ENCODE measurements at places on chromosomes 12 and 14. TPM values are rescaled to one million over a fixed set of nuclear protein-coding genes. Genes with fewer than 3 reads are reported as not detected.

GRCh38 chr12:124450376-124450750 lies 117.0 kb downstream of the NCOR2 start:
- no peak for DNase-seq

DNA sequence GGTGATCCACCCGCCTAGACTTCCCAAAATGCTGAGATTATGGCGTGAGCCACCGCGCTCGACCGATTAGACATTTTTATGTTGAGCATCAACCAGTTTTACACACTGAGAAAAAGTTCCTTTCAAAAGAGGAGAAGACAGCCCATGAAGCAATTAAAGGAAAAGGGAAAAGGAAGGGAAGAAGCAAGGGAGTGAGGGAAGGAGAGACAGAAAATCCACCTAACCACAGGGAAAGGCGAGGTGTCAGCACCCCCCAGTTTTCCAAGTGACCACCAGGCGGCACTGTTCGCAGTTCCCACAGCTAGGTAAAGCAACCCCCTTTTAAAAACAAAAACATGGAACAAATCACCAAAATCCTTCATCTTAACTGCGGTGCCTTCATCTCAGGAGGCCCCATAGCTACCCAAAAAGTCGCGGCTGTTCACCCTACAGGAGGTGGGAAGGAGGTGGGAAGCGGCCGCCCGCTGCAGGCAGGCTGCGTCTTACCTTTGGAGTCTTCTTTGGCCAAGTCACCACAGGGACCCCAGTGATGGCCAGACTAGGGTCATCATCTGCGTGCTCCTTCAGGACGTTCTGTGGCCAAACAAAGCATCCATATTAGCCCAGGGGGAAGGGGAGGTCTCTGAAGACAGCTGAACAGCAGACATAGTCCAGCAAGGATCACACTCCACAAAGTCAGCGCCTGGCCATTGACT lies 86.6 kb downstream of the KDM2B start:
- peak; percentile 72 for DNase-seq

- DNase-seq: no peak
These were observed 12.8 kb downstream of the VCPKMT start for GRCh38 chr14:50103558-50103957.

GRCh38 chr12:114658002-114658441 lies 26.0 kb downstream of the TBX3 start:
- no peak for DNase-seq

TMCC3 gene
- 0.11 TPM for total RNA-seq

KRT4 gene
- total RNA-seq: 0.16 TPM

DNA sequence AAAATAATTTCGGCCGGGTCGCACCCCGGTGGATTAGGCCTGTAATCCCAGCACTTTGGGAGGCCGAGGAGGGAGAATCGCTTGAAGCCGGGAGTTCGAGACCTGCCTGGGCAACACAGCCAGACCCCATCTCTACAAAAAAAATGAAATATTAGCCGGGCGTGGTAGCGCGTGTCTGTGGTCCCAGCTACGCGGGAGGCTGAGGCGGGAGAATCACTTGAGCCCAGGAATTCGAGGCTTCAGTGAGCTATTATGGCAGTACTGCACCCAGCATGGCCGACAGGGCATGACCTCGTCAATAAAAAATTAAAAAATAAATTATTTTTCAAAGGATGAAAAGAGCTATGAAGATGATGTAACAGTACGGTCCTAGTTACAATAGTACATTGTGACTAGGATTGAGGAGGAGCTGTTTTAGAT lies 523 bp downstream of the GTF2H3 start:
- DNase-seq: no peak

HOXC12 gene
- not detected for total RNA-seq

DNA sequence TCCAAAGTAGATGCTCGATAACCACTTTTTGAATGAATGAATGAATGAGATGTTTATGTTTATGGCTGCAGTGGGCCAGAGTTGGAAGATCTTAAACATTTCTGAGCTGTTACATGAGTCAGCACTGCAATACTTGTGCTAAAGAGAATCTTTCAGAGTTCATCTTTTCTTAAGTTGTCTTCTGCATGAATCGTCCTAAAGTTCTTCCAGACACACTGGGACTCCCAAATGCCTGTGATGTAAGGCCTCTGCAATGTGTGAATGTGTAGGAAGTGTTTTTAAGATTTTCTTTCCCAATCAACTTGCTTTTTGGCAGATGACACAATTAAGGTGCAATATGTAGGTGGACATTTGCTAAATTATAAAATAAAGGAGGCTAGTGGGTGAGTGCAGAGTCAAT lies 50.3 kb upstream of the TRIM9 start:
- no peak for DNase-seq

DNA sequence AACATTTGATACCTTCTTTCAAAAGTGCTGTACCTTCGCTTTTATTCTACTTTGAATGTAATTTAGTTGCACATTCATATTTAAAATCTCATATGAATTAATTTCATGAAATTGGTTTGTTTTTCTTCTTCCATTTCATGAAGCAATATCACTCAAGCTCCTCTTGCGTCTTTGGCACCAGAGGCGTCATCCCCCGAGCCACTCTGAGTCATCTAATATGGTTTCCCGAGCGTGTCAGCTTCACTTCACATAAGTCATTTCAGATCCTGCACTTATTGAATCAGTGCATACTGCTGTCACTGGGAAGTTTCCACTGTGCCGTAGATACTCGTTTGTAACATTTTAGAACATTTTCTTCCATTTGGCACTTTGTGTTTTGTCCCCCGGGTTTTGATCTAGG lies 105.6 kb downstream of the SLC25A47 start:
- DNase-seq: no peak

RASSF8 gene
- total RNA-seq: not detected

DNA sequence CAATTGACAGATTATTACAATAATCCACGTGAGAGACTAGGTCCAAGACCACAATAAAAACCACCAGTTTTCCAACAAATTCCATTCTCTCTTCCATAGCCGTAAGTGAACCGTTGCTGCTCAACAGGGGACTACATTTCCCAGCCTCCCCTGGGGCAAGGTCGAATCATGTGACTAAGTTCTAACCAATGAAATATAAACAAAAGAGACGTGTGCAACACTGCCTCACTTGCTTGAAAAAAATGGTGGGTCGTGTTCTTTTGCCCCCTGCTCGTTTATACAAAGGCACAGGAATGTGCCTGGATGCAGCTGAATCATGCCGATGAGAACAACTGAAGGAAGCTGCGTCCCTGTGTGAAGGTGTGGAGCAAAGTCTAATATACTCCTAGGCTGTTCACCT lies 51.1 kb downstream of the HSPB8 start:
- peak; percentile 8 for DNase-seq

DNA sequence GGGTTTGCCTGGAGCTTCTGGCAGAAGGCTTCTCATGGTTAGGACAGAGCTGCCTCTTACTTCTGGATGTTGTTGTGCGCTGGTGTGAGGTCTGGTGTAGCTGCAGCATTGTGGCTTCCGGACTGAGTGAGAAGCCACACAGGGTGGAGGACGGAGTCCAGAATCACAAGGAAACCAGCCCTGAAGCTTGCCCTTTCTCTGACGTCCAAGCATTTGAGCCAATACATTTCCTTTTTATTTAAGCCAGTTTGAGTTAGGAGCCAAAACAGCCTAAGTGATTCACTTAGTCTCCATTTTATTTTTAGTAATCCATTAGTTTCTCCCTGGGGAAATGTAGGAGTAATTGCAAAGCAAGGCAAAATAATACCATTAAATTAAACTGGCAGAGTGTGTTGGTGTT lies 402.4 kb upstream of the RGS6 start:
- DNase-seq: no peak

TGM1 gene
- 3.1 TPM for total RNA-seq

- no peak for DNase-seq
These were observed 12.3 kb downstream of the GTF2A1 start for GRCh38 chr14:81208489-81208888.

P2RX2 gene
- not detected for total RNA-seq

PDE3A gene
- total RNA-seq: not detected

- no peak for DNase-seq
These were observed 7.9 kb downstream of the MBD6 start for GRCh38 chr12:57530396-57531142.

- DNase-seq: no peak
These were observed 841.7 kb downstream of the DIO2 start for GRCh38 chr14:79369359-79370332.

DNA sequence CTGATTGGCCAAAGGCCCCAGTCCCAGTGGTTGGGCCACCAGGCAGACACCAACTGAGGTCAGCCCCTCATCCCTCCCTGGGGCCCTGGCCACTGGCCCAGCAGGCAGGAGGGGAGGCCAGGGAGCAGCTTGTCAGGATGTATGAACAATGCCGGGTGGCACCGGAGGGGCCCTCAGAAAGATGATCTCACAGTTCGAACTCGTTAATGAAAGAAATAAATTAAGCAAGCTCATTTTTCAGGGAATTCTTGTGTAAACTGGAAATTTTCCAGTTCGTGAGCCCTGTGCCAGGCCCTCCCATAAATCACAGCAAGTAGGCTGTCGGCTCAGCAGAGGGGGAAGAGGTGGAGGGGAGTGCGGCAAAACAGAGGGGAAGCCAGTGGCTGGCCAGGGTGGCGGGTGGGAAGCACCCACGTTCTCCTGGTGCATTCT lies 177.0 kb upstream of the VASH1 start:
- no peak for DNase-seq

GRCh38 chr12:34290381-34290995 lies 268.2 kb downstream of the ALG10 start:
- DNase-seq: no peak

- DNase-seq: no peak
These were observed 15.0 kb upstream of the TMEM30B start for GRCh38 chr14:61296151-61296550.

DNA sequence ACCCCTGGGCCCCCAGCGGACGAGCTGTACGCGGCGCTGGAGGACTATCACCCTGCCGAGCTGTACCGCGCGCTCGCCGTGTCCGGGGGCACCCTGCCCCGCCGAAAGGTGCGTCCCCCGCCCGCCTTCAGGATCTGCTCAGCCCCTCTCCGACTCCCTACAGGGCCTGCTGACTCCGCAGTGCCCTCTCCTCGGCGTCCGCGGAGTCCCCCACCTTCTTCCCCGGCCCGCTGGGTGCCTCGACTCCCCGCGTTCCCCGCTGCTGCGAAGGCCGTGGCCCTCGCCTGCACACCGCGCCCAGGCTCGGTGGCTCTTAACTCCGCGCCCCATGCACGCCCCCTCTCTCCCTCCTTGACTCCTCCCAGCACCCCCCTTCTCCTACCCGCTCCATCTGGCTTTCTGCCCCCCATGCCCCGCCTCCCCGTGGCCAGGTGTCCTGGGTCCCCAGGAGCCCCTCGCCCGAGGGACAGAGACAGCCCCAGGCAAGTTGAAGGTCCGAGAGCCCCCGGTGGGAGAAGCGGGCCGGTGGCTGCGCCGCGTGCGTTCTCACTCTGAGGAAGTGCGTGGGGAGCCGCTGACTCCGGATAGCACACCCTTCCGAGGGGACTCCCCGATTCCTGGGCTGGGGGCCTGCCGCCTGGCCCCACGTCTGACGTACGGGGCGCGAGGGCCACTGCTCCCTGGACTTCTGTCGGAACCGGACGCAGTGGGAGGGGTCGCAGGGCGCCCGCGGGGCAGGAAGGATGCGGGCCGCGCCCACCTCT lies 594 bp downstream of the TAMALIN start:
- DNase-seq: peak; percentile 65

GRCh38 chr12:68036642-68037041 lies 47.4 kb downstream of the IFNG-AS1 start:
- peak; percentile 37 for DNase-seq

DNA sequence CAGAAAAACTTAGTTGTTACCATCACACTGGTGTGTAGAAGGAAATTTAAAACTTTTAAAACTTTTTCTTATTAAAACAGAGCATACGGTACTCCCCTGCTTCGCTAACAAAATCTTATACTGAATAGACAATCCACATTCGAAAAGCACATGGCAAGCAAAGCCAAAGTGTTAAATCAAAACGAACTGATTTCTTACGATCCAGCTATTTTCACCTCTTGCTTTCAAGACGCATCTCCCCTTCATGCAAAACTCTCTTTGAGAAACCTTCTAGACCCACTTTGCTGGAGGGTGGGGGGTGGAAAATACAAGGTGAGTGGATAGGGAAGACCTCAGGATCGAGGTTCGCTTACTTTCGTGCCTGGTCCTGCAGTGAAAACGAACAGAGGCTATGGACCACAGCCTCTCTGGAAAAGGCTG lies 328 bp downstream of the INTS13 start:
- no peak for DNase-seq

KLRC2 gene
- total RNA-seq: 2.5 TPM

TMEM52B gene
- not detected for total RNA-seq

DNA sequence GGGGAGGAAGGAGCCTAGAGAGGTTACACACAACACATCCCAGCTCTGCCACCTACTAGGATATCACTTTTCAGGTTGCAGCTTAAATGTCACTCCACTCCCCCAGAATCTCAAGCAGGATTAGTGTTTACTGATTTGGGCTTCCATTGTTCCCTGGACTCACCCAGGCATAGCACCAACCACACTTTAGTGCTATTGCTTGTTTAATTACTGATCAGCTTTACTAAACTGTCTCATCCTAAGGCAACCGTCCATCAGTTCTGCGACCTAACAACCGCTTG lies 6.1 kb upstream of the KRT18 start:
- DNase-seq: no peak

NKX2-1 gene
- total RNA-seq: 0.25 TPM

SLC10A1 gene
- not detected for total RNA-seq

- DNase-seq: peak; percentile 8
These were observed 17.5 kb downstream of the ANAPC5 start for GRCh38 chr12:121334513-121335343.

CELA1 gene
- not detected for total RNA-seq

GRCh38 chr14:102728501-102728900 lies 48.7 kb upstream of the TRAF3 start:
- DNase-seq: no peak

TSPAN11 gene
- total RNA-seq: not detected

DNA sequence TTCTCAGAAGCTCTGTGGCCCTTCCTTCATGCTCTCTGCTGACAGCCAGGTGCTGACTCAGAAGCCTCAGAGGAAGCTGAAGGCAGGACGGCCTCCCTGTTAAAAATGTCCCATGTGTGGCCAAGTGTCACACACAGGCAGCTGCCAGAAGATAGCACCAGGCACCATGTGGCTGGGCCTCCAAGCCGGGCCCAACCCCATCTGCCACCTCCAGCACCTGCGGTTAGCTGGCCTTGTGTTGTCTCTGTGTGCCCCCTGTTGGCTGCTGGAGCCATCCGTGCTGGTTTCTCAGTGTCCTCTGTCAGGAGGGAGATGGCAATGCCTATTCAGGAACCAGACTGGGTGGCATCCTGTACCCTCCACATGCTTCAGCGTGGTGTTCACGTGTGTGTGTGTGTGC lies 63.2 kb downstream of the TSPAN11 start:
- peak; percentile 65 for DNase-seq

ZBTB1 gene
- total RNA-seq: 67.8 TPM

CMA1 gene
- total RNA-seq: 0.34 TPM
